ENCODE measurements at places on chromosomes 1 and 21. TPM values are rescaled to one million over a fixed set of nuclear protein-coding genes. Genes with fewer than 3 reads are reported as not detected.

ENAH gene
- total RNA-seq: 8.4 TPM

FAAH gene
- total RNA-seq: 4.3 TPM

AKR7A3 gene
- 43.6 TPM for total RNA-seq

NTRK1 gene
- total RNA-seq: 0.14 TPM

SPRR2E gene
- total RNA-seq: not detected

DNA sequence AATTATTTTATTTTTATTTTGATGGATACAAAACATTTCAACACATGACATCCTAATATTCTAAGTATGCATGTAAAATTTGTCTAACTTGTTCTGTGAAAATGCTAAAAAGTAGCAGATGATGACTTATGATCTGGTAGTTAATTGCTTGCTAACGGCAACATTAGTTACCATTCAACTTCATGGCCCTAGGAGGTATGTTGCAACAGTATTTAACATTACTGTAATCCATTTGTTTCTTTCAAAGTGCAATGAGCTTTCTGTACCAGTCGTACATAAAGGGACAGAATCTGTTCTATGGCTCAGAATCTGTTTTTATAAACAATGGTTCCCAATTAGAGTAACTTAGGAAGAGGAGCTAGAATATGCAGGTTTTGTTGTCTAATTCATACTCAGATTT is 91.5 kb upstream of the ZNHIT6 start:
- no peak overlapping the region for H3K27ac ChIP-seq
- H3K4me3 ChIP-seq: no peak overlapping the region
- no peaks in the 10 kb centered on the region for H3K4me1 ChIP-seq
- H3K36me3 ChIP-seq: no peaks in the 10 kb centered on the region
- H3K27me3 ChIP-seq: no peaks in the 10 kb centered on the region

DNA sequence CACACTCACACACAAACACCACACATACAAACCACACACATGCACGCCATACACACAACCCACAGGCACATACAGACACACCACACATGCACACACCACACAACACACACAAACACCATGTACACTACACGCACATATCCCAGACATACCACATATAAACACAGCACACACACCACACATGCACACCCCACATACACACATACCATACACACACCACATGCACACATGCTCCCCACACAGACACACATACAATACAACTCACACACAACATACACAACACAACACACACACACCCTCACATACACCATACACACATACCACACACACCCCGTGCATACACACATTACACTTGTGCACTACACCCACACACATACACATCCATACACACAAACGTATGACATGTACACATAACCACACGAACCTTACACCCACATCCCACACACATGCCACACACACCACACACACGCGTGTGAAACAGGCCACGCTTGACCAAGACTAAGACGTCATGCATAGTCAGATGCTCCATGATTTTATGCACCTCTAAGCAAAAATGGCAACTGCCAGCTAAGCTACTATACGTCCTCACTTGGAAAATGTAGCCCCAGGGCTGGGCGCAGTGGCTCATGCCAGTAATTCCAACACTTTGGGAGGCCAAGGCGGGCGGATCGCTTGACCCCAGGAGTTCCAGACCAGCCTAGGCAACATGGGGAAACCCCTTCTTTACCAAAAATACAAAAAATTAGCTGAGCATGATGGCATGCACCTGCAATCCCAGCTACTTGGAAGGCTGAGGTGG is 77.4 kb upstream of the TMPRSS2 start:
- DNase-seq: no peak
- peaks cover 19% of the 10 kb centered on the region for H3K4me1 ChIP-seq
- H3K36me3 ChIP-seq: no peaks in the 10 kb centered on the region
- no peaks in the 10 kb centered on the region for H3K27me3 ChIP-seq

- H3K4me1 ChIP-seq: no peaks in the 10 kb centered on the region
- DNase-seq: no peak
- no peak overlapping the region for H3K4me3 ChIP-seq
- no peaks in the 10 kb centered on the region for H3K27me3 ChIP-seq
- no peak overlapping the region for H3K27ac ChIP-seq
These were observed 18.0 kb downstream of the CD247 start for GRCh38 chr1:167500283-167500860.

DNA sequence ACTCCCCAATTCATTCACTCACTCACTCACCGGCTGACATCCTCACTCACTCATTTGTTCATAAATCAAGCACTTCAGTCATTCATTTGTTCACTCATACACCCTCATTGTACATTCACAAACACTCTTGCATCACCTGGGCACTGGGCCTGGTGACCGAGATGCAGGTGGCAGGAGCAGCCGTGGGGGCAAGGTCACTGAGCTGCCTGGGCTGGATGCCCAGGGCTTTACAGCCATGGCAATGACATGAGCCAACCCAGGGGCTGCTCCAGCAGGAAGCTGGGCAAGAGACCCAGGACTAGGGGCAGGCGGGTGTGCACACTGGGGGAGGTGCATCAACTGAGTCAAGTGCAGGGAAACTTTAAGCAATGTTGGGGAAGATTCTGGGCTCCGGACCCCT is 113.6 kb upstream of the IGSF21 start:
- no peaks in the 10 kb centered on the region for H3K27me3 ChIP-seq
- H3K4me1 ChIP-seq: peaks cover 3% of the 10 kb centered on the region
- peak overlapping the region; percentile 31 for H3K27ac ChIP-seq
- no peak overlapping the region for H3K4me3 ChIP-seq

- no peak for DNase-seq
- H3K27me3 ChIP-seq: peaks cover 2% of the 10 kb centered on the region
These were observed 17.1 kb downstream of the ZP4 start for GRCh38 chr1:237873487-237874211.

DNA sequence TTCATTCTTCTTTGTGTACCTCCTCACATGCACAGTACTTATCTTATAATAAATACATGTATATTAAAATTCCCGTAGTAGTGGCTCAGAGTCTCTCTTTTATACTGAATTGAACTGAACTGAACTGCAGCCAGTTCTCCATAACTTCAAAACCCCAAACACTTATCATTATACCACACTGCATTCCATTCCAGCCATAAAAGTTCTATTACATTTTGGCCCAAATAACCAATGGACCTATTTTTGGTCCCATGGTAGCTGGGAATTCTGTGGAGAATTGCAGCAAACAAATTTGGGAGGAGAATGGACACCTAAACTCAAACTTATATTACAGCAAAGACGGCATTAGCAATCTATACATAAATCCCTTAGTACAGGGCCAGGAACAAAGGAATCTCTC is 86.6 kb upstream of the C1orf87 start:
- no peaks in the 10 kb centered on the region for H3K36me3 ChIP-seq
- no peak for DNase-seq
- no peaks in the 10 kb centered on the region for H3K27me3 ChIP-seq
- H3K4me1 ChIP-seq: no peaks in the 10 kb centered on the region

DNA sequence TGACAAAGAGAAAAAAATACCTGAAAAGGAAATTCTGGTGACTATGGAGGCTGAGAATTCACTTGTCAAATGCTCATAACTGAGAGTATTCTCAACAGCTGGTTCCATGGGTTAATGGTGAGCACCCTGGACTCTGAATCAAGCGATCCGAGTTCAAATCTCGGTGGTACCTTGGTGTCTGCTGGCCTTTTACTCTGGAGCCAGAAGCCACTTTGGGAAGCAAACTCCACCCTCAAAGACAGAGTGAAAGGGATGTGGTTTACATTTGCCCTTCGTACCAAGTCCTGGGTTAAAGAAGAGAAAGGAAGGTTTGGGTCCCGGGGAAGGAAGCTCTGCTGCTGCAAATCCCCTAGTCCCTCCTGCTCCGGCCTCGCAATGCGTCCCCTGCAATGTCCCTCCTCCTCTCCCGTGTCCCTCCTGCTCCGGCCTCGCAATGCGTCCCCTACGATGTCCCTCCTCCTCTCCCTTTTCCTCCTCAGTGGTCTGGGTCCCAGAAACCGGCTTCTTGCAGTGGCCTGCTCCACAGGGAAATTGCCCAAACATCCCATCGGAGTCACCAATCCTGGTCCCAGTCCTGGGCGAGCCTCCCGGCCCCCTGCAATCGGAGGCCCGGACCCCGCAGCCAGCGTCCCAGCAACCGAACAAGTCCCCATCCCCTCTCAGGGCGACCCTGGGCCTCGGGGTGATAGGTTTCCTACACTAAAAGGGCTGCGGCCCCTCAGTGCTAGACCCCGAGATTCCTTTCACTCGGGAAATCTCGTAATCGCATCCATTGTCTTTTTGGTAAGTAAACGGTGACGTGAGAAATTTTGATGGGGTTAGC is 129.4 kb downstream of the PPIAL4G start:
- DNase-seq: no peak
- no peaks in the 10 kb centered on the region for H3K4me1 ChIP-seq
- no peak overlapping the region for H3K4me3 ChIP-seq
- peaks cover 2% of the 10 kb centered on the region for H3K27me3 ChIP-seq
- H3K27ac ChIP-seq: no peak overlapping the region

- H3K27me3 ChIP-seq: no peaks in the 10 kb centered on the region
- no peaks in the 10 kb centered on the region for H3K36me3 ChIP-seq
- H3K27ac ChIP-seq: no peak overlapping the region
- no peak for DNase-seq
These were observed 1039.4 kb upstream of the B3GALT2 start for GRCh38 chr1:194225821-194226220.

DNA sequence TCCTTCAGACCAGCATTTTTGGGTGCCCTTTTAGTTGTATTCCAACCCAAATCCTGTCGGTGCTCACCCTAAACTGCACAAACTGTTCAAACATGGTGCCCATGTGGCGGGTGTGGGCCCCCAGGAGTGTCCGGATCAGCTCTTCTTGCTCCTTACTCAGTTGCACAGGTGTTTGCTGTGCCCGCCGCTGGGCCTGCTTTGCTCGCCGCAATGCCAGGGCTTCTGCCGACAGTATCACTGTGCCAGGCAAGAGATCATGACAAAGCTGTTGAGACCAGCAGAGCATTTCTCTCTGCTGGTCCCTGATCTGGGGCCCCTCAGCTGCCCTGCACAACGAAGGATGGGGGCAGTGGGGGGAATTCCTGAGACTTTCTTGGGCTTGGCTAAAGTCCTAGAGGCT is 4.9 kb downstream of the NR1I3 start:
- H3K4me3 ChIP-seq: no peak overlapping the region
- no peaks in the 10 kb centered on the region for H3K27me3 ChIP-seq
- H3K27ac ChIP-seq: no peak overlapping the region
- H3K36me3 ChIP-seq: peaks cover 27% of the 10 kb centered on the region

DNA sequence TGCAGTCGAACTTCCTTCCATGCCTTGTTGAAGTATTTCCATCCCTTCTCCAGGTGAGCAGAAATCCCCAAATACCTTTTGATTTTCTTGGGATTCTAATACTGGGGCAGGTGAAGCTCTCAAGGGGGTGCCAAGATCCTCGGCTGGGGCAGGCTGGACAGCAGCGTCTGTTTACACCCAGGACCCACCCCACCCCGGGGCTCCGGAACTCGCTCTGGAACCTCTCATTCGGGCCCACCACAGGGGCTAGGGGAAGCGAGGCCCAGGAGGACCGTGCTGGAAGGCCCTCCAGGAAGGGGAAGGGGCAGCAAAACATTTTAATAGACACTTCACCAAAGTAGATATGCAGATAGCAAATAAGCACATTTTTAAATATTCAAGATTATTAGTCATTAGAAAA is 161.9 kb upstream of the GORAB start:
- H3K4me1 ChIP-seq: no peaks in the 10 kb centered on the region
- no peaks in the 10 kb centered on the region for H3K27me3 ChIP-seq
- no peak overlapping the region for H3K27ac ChIP-seq
- no peak for DNase-seq
- no peak overlapping the region for H3K4me3 ChIP-seq

- no peak overlapping the region for H3K27ac ChIP-seq
- no peaks in the 10 kb centered on the region for H3K36me3 ChIP-seq
These were observed 767.1 kb upstream of the PRMT6 start for GRCh38 chr1:106289265-106289928.

- no peak for DNase-seq
- no peak overlapping the region for H3K4me3 ChIP-seq
- H3K36me3 ChIP-seq: no peaks in the 10 kb centered on the region
- H3K4me1 ChIP-seq: no peaks in the 10 kb centered on the region
These were observed 48.1 kb downstream of the KIF21B start for GRCh38 chr1:200975458-200975857.

DNA sequence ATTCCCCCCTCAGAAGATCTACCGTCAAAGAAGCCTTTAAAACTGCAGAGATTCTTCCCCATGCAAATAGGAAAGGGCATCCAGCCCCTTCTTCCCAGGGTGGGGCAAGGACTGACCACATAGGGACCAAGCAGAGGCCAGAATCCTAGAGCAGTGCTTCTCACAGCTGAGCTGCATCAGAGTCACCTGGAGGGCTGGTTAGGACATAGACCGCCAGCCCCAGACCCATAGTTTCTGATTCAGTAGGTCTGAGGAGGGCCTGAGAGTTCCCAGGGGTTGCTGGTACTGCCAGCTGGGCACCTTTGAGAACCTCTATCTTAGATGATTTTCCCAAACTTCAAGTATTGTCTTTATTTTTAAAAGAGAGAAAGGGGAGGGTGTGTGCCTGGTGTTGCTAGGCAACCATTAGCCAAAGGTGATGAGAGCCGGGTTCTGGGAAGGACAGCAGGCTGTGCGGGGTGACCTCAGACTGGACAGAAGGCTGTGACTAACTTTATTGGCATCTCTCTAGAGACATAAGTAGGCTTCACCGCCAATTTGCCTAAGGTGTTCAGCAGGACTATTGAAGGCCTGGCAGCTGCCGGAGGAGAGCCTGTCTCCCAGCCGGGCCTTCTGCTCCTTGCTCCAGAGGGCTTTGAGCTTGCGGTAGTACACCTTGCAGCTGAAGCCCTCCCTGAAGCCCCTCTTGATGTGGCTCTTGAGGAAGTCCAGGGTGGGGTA is 3.0 kb downstream of the SPATA46 start:
- peaks cover 6% of the 10 kb centered on the region for H3K36me3 ChIP-seq
- no peaks in the 10 kb centered on the region for H3K27me3 ChIP-seq
- H3K4me1 ChIP-seq: peaks cover 25% of the 10 kb centered on the region
